Lung (tissue), 17 donors: ENCODE measurements at places on chromosomes 12 and 14. TPM values are rescaled to one million over a fixed set of nuclear protein-coding genes. Genes with fewer than 3 reads are reported as not detected.

GDF3 gene
- total RNA-seq = not detected

ANO2 gene
- total RNA-seq = 5.9 TPM

CLEC2D gene
- total RNA-seq = 30.5 TPM

KNTC1 gene
- 11.4 TPM for total RNA-seq

DNA sequence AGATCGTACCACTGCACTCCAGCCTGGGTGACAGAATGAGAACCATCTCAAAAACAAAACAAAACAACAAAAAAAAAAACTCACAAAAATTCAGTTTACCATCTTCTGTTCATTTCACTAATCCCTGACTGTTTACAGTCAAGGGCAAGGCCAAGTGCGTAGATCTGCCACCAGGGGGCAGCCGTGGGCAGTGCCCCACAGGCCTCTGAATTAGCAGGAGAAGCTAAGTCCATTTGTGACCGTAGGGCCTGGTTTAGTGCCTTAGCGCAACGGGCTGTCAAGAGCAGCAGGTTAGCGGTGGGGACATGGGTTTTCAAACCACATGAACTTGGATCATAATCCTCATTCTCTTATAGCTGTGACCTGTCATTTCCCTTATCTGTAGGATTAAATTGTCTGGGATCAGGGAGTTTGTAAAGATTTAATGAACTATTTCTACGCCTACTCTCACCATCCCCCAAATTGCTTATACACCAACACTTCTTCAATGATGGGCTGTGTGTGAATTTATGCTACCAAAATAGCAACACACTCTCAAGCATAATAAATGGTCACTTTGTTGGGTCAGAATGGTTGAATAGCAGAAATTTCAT lies 49.0 kb downstream of the KCTD10 start:
- no peaks in the 10 kb centered on the region for H3K36me3 ChIP-seq
- H3K27ac ChIP-seq = no peak overlapping the region
- H3K4me1 ChIP-seq = no peaks in the 10 kb centered on the region

GRCh38 chr12:131362291-131363211 lies 348.3 kb upstream of the SFSWAP start:
- H3K27ac ChIP-seq = no peak overlapping the region
- H3K36me3 ChIP-seq = no peaks in the 10 kb centered on the region
- H3K4me3 ChIP-seq = no peak overlapping the region

- peak overlapping the region; percentile 90 for H3K27ac ChIP-seq
- H3K4me3 ChIP-seq = no peak overlapping the region
- DNase-seq = peak; percentile 61
- H3K4me1 ChIP-seq = peaks cover 10% of the 10 kb centered on the region
These were observed 18.9 kb downstream of the DEGS2 start for GRCh38 chr14:100140452-100141078.

- H3K4me1 ChIP-seq = no peaks in the 10 kb centered on the region
- H3K36me3 ChIP-seq = no peaks in the 10 kb centered on the region
- DNase-seq = no peak
- no peaks in the 10 kb centered on the region for H3K27me3 ChIP-seq
These were observed 1.1 kb upstream of the ABCC9 start for GRCh38 chr12:21942377-21942703.

GRCh38 chr12:47686645-47687240 lies 19.1 kb downstream of the RPAP3 start:
- no peaks in the 10 kb centered on the region for H3K27me3 ChIP-seq
- DNase-seq = peak; percentile 71
- H3K36me3 ChIP-seq = peaks cover 2% of the 10 kb centered on the region
- no peaks in the 10 kb centered on the region for H3K4me1 ChIP-seq
- H3K4me3 ChIP-seq = no peak overlapping the region
- no peak overlapping the region for H3K27ac ChIP-seq

DNA sequence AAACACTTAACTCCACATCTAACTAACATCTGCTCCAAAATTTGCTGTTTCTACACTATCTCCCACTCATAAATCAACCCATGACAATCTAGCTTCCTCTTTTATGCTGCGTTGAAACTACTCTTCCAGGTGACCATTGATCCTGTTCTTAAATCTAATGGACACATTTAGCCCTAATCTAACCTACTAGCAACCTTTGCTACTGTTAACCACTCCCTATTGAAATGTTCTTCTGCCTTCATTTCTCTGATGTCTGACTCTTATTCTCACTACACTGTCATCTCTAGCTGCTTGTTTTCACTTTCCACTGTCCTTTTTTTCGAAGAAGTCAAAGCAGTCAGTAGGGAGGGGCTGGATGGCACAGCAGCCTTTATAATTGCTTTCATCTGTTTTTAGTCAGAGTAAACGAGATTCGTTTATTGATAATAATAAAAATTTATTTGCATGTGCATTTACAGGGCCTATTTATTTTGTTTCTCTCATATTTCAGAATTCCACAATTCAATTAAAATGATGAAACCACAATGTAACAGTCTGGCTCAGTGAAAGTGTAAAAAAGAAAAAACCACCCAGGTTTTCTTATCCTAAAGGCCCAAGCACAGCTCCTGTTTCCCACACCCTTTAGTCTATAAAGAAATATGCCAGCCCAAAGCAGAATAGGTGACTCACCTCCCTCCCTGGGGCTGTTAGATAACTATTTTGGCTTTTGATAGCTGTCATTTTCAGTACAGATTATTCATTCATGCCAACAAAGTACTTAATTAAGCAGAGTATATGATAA lies 44.9 kb downstream of the ATP2B1 start:
- H3K4me3 ChIP-seq = no peak overlapping the region
- peaks cover 4% of the 10 kb centered on the region for H3K4me1 ChIP-seq
- H3K36me3 ChIP-seq = no peaks in the 10 kb centered on the region
- H3K27me3 ChIP-seq = no peaks in the 10 kb centered on the region

GRCh38 chr12:95146769-95147168 lies 70.5 kb downstream of the FGD6 start:
- H3K27ac ChIP-seq = no peak overlapping the region
- no peak for DNase-seq
- H3K36me3 ChIP-seq = no peaks in the 10 kb centered on the region
- no peaks in the 10 kb centered on the region for H3K27me3 ChIP-seq
- no peak overlapping the region for H3K4me3 ChIP-seq
- peaks cover 15% of the 10 kb centered on the region for H3K4me1 ChIP-seq

DNA sequence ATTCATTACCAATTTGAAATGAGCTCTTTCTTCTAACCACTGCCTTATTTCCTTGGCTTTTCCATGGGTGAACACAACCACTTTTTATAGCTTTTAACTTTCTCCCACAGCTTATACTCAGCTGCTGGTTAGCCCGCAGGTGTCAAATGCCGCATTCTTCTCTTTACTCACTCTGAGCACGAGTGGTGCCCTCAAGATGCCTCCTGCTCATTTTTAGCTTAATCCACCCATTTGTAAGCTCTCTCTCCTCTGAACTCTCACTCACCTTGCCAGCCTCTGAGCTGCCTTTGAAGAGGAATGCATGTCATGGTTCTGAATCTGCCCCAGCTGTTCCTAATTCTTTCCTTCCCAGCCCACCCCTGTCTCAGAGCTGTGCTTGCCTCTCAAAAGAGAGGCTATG lies 449.4 kb upstream of the PRICKLE1 start:
- H3K4me3 ChIP-seq = no peak overlapping the region
- no peak for DNase-seq
- H3K27me3 ChIP-seq = no peaks in the 10 kb centered on the region
- no peaks in the 10 kb centered on the region for H3K4me1 ChIP-seq
- H3K27ac ChIP-seq = no peak overlapping the region

- no peaks in the 10 kb centered on the region for H3K27me3 ChIP-seq
- DNase-seq = no peak
- H3K27ac ChIP-seq = no peak overlapping the region
- H3K36me3 ChIP-seq = no peaks in the 10 kb centered on the region
- H3K4me1 ChIP-seq = no peaks in the 10 kb centered on the region
These were observed 439.1 kb downstream of the FOXG1 start for GRCh38 chr14:29205658-29206057.

DNA sequence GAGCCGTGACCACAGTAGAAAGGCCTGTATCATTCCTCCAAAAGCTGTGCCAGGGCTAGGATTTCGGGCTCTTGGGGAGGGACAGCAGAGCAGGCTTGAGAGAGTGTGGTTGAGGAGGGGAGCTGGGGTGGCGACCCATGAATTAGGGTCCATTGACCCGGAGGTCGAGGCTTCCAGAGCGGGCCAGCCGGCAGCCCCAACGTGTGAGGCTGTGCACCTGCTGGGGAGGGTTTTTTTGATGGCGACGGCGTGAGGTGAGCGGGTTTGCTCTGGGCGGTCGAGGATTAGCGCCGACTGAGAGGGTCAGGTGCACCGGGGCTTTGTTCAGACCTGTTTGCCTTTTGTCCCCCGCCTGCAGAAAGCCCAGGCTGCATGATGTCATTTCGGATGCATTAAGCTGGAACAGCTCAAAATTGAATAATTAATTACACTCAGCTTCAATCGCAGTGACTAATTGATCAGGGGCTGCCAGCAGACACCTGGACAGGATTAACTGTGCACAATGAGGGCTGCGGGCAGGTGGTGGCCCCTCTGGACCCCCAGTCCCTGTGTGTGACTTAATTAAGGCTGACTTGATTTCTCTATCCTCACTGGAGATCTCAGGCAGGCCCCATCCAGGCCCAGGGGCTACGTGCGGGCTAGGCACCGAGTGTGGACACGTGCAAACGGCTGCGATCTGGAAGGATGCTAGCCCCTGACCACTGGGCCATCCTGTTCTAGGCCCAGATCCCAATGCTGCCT lies 42.1 kb upstream of the MEG3 start:
- no peak overlapping the region for H3K4me3 ChIP-seq
- H3K36me3 ChIP-seq = no peaks in the 10 kb centered on the region
- H3K27ac ChIP-seq = no peak overlapping the region
- H3K27me3 ChIP-seq = no peaks in the 10 kb centered on the region
- H3K4me1 ChIP-seq = peaks cover 5% of the 10 kb centered on the region
- no peak for DNase-seq

DNA sequence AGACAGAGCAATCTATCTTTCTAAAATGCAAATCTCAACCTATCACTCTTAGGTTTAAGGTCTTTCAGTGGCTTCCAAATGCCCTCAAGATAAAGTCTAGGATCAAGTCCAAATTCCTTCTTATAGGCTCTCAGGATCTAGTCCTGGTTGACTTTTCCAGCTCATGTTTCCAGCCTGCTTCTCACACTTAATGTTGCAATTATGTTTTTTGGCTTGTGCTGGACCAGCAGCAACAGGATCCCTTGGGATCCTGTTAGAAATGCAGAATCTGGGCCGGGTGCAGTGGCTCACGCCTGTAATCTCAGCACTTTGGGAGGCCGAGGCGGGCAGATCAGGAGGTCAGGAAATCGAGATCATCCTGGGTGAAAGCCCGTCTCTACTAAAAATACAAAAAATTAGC lies 10.6 kb downstream of the GPR33 start:
- DNase-seq = no peak
- no peak overlapping the region for H3K4me3 ChIP-seq
- no peaks in the 10 kb centered on the region for H3K36me3 ChIP-seq
- no peak overlapping the region for H3K27ac ChIP-seq
- no peaks in the 10 kb centered on the region for H3K27me3 ChIP-seq

- DNase-seq = no peak
- H3K4me3 ChIP-seq = no peak overlapping the region
- no peaks in the 10 kb centered on the region for H3K36me3 ChIP-seq
These were observed 116.2 kb downstream of the NUAK1 start for GRCh38 chr12:106022568-106023012.

DNA sequence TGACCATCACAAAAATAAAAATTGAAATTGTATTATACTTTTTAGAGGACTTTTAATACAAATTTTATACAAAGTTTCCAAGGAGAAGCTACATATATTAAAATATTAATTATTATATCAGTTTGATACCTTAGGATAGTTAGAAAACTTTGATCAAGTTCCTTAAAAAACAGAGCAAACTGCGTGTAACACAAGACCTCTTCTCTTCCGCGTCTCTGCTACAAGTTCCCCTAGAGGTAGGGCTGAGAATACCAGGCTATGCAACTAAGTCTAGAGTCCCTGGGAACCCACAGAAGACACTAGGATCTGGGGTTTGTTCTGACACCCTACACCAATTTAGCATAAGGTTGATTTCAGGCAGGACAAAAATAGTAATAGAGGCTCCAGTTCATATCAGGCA lies 319.0 kb downstream of the FOXG1 start:
- no peak overlapping the region for H3K27ac ChIP-seq
- H3K4me1 ChIP-seq = no peaks in the 10 kb centered on the region
- no peak overlapping the region for H3K4me3 ChIP-seq
- H3K36me3 ChIP-seq = no peaks in the 10 kb centered on the region
- no peaks in the 10 kb centered on the region for H3K27me3 ChIP-seq

- H3K36me3 ChIP-seq = no peaks in the 10 kb centered on the region
- no peak overlapping the region for H3K4me3 ChIP-seq
- no peak overlapping the region for H3K27ac ChIP-seq
- no peaks in the 10 kb centered on the region for H3K27me3 ChIP-seq
These were observed 502.6 kb downstream of the DIO2 start for GRCh38 chr14:79708426-79709388.
